ENCODE measurements at places on chromosomes 16 and 17.

- DNase-seq, result no peak
These were observed 145.9 kb downstream of the CDH8 start for GRCh38 chr16:61890386-61890785.

DNA sequence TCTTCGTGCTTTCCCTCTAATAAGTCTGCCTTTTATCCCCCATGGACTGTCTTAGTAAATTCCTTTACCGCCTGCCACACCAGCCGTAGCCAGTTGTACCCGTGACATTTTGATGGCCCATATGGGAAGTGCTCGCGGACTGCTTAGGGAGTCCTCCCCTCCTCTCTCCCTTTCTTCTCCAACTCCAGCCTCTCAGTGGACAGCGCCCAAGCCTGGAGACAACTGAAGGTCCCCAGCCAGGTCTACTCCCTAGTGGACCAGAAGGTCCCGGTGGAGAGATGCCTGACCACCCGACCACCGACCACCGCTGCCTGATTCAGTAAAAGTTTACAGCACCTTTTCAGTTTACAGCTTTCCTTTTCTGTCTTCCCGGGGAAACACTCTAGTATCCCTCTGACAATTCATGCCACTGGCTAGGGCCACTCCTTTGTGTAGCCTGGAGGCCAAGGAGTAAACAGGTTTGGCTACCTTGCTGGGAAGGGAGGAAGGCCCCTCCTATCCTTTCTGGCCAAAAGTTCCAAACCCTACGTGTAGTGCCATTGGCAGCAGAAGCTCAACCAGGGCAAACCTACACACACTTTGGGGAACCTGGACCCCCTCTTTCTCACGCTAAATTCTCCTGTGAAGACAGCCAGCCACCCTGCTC, 18.0 kb downstream of the CTRB2 start:
- DNase-seq, result no peak

GRCh38 chr17:15447928-15448579, 19.4 kb downstream of the CDRT4 start:
- no peak for DNase-seq

DNA sequence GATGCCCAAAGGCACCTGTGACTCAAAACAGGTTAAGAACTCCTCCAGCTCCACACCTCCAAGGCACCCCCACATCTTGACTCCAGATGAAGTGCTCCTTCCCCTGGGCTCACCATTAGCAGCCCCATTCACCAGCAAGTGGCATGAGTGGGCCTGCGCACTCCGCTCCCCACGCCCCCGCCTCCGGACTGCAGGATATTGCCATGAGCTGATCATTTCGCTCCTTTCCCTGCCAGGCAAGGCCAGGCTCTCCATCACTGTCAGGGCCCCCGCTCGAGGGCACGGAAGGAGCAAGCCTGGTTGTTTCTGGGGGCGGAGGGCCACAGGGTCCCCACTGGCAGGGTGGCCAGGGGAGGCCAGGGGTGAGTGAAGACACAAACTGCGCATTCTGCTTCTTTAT, 69.9 kb downstream of the ZNF423 start:
- no peak for DNase-seq

DNA sequence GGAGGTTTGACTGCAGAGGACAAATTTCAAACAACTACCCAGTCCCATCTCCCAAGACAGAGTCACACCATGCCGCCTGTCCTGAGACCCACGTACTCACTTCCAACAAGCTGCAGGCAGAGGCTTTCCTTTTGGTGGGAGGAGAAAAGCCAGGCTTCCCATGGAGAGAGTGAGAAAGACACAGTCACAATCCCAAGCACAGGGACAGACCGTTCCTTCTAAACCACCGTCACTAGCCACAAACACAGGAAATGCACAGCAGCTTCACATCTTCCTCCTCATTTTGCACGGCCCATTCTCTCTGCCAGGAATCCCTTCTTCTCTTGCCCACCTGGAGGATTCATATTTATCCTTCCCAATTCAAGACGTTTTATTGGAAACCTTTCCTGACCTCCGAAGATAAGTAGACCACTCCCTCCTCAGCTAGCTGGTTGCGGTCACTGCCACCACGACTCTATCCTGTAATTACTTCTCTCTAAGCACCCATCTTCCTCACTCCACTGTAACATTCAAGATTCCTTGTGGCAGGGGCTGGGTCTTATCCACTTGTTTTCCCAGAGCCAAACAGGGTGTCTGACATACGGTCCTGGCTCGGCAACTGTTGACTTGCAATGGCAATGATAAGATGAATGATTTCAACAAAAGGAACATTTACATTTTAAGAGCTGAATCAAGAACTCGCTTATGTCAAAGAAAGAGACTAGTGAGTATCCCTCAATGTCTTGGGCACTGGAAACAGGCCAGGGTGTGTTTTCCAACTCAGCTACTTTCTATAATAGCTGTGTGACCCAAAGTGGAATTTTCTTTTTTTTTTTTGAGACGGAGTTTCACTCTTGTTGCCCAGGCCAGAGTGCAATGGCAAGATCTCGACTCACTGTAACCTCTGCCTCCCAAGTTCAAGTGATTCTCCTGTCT, 87.6 kb downstream of the XYLT1 start:
- DNase-seq, result no peak

GRCh38 chr17:28938552-28938951, 12.8 kb downstream of the PHF12 start:
- DNase-seq, result no peak

DNA sequence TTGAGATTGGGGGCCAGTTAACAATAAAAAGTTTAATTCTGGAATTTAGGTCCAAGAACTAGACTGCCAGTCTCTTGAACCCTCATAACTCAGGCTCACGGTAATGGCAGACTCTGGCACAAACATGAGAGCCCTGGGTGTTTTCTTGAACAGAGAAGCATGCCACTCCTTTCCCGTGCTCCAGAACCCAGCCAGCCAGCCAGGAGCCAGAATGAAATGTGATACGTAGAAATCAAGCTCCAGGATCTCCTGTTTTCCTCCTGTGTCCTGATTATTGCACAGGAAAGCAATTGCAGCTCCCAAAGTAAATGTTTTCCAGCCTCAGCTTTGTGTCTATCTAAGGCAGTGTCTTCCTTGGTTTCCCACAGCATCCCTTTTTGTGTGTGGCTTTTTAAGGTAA, 46.2 kb upstream of the NOL11 start:
- DNase-seq, result no peak

All from neuronal stem cell (in vitro differentiated cells).